Stimulated activated CD8-positive, alpha-beta memory T cell treated with anti-CD3 and anti-CD28 coated beads, Interleukin-7, amount 100 ng/mL, for 1 hour (primary cell): ENCODE measurements at places on chromosomes 6 and 20.

- DNase-seq = no peak
These were observed 378.4 kb downstream of the ARHGAP18 start for GRCh38 chr6:129331450-129332138.

- no peak for DNase-seq
These were observed 48.5 kb upstream of the ELOVL5 start for GRCh38 chr6:53397283-53397682.

DNA sequence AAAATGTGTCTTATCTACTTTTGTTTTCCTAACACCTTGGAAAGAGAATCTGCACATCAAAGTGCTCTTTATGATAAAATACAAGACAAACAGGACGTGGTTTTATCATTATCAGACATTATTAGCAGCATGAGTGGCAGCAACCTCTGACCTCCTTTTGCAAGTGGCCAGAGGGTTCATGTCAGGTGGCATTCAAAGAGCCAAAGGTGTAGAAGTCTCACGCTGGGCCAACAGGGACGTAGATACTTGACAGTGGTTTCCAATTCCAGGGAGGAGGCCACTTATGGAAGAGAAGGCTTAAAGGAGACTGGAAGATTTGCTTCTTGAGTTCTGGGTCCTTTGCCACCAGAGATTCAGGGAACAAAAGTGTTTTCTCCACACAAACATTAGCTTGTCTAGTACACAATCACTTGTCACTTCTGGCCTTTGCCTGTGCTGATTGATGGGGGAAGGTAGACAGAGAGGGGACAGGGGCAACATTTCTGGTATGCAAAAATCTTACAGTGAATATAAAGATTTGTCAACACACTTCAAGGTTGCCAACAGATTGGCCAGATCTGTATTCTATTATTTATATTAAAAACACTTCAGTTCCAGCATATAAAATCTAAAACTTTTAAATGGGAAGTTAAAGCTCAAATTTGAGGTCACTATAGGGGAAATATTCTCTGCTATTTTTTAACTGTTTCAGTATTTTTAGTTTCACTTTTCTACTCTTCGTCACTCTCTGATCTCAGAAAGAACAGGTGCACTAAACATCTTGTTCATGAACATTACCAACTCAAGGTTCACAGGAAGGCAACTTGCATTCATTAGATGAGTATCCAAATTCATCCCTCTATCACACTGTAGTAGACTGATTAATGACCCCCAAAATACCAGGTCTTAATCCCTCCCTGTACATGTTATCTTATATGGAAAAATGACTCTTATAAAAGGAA is 52.1 kb upstream of the FBXO30 start:
- DNase-seq = no peak

GRCh38 chr6:141562851-141563763 is 569.6 kb upstream of the GJE1 start:
- DNase-seq = peak; percentile 24

GRCh38 chr20:16953858-16954257 is 205.7 kb downstream of the OTOR start:
- DNase-seq = no peak

- no peak for DNase-seq
These were observed 118.5 kb upstream of the PHACTR3 start for GRCh38 chr20:59485576-59486454.

DNA sequence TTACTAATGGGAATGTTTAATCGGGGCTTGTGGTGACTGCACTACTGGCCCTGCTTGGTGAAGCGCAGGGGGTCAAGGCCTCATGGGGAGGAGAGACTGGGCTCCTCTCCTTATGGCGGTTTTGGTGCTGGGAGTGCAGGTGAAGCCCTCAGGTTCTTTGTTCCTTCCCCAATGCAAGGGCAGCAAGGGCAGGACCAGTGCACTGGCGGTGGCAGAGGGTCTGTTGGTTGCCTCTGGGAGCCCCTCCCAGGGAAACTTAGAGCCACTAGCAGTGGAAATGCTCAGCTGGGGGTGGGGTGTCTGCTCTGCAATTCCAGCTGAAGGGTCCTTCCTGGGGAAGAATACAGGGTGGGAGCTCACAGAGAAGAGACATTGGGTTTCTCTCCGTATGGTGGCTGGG is 66.5 kb downstream of the KLHL32 start:
- no peak for DNase-seq

- no peak for DNase-seq
These were observed 444.2 kb upstream of the JAG1 start for GRCh38 chr20:11117808-11118528.

- no peak for DNase-seq
These were observed 331.2 kb downstream of the QKI start for GRCh38 chr6:163745536-163746400.

GRCh38 chr20:51579137-51579536 is 36.6 kb upstream of the NFATC2 start:
- DNase-seq = no peak

GRCh38 chr6:35363293-35363750 is 21.0 kb downstream of the PPARD start:
- DNase-seq = no peak

GRCh38 chr6:32845384-32845884 is 1.6 kb upstream of the PSMB8 start:
- DNase-seq = peak; percentile 30

- no peak for DNase-seq
These were observed 77.0 kb downstream of the FOXA2 start for GRCh38 chr20:22507240-22507961.

- DNase-seq = no peak
These were observed 88.5 kb upstream of the SSTR4 start for GRCh38 chr20:22946596-22946995.

DNA sequence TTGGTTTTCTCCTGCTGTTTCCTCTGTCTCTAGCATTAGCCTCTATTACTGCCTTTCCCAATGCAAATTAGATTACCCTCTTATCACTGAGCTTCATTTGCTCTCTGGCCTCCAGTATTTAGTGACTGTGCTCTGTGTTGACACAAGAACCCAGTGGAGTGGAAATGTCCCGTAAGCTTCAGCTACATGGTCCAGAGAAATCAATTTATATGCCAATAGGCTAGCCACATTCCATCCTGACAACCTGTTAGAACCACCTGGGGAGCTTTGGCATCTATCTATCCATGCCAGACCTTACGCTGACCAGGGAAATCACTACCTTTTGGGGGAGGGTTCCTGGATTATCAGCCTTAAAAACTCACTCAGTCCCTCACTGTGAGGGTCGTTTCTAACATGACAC is 459.6 kb downstream of the UTRN start:
- DNase-seq = no peak

DNA sequence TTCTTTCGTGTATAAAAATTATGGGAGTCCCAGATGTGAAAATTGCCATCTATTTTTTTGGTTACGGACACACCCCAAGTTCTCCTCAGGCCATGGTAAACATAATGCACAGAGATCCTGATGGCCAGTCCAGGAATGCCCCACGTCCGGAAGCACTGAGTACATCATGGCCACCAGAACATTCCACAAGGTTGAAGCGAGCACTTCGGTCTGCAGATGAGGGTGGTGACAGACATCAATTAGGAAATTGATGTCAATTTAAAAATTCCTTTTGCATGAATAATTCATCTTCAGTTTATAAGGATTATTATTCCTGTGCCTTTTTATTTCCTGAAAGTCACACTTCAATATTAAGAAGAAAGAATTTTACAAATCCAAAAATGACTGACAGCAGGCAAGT is 13.2 kb upstream of the EXOC2 start:
- DNase-seq = no peak

GRCh38 chr6:115947966-115948541 is 112.6 kb downstream of the FRK start:
- DNase-seq = no peak

GRCh38 chr6:98775205-98775604 is 59.2 kb upstream of the POU3F2 start:
- no peak for DNase-seq

DNA sequence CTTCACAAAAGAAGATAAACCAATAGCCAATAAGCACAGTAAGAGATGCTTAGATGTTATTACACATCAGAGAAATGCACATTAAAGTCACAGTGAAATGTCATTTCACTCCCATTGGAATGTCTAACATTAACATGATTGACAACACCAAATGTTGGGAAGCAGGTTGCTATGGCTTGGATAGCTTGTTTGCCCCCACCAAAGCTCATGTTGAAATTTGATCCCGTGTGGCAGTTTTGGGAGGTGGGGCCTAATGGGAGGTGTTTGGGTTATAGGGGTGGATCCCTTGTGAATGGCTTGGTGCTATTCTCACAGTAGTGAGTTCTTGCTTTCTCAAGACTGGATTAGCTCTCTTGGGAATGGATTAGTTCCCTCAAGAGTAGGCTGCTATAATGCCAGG is 44.8 kb downstream of the MRAP2 start:
- DNase-seq = no peak

GRCh38 chr6:12459945-12460661 is 169.9 kb downstream of the EDN1 start:
- no peak for DNase-seq

- DNase-seq = no peak
These were observed 119.5 kb upstream of the CD93 start for GRCh38 chr20:23205611-23206041.

DNA sequence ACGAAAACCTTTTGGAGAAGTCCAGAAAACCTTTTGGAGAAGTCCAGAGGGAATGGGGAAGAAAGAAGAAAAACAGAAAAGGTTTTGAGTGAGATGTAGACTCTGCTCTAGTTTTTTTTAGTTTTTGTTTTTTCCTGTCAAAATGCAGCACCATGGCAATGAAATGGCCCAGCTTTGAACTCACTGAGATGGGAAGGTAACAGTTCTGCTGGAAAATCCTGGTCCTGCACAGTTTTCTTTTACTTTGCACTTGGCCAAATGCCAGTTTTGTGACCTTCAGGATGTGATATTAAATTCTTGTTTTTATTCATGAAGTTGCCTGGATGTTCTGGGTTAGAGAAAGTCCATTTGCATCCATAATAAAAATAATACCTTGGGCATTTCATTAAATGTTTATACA is 145.7 kb downstream of the CFAP61 start:
- no peak for DNase-seq

DNA sequence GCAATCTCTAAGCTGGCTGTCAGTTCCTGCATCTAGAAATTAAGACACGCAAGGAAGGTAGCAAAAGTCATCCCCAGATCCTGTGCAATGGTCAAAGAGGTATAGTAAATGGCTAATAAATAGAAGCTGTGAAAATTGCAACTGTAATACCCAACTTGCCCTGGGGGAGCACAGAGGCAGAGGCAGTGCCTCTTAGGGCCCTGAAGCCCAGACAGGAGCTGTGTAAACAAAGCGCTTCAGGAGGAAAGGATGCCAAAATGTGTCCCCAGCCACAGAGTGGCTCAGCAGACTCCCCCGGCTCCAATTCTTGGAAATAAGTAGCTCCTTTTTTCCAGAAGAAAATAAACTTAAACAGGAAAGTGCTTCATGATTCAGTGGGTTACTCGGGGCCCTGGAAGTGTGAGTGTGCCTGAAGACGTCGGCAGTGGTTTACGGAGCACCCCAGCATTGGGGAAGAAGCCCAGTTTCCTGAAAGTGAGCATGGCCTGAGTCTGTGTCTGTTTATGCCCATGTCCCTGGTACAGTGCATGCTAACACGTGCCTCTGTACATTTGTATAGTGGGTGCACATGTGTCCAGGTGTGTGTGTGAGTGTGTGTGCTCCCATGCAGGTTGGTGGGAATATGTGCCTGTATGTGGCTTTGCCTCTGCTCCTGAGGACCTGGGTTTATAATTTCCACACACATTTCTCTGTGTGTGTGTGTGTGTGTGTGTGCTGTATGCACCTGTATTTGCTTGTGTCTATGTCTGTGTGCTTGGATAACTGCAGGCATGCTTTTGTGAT is 246.7 kb downstream of the MAFB start:
- no peak for DNase-seq

DNA sequence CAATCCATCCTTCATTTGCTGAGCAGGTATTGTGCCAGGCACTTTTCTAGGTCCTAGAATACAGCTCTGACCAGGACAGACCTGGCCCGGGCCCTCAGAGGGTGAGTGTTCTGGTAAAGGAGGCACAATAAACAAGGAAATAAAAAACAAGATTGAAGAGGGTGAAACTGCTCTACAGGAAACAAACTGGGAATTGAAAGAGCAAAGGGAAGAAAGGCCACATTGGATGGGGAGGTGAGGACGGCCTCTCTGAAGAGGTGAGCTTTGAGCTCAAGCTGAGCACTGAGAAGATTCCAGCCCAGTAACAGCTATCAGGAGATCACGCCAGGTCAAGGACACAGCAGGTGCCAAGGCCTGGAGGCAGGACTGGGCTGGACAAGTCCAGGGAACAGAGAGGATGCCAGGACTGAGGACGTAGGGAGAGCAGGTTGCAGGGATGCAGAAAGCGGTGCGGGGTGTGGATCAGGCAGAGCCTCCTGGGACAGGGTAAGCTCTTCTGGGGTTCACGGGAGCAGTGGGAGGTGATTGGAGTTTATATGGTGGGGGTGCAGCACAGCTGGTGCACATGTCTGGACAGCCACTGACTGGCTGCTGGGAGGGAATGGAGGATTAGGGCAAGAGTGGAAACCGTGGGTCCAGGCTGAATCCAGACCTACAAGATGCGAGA is 433.3 kb downstream of the PREX1 start:
- DNase-seq = no peak

- DNase-seq = no peak
These were observed 706 bp upstream of the NANP start for GRCh38 chr20:25624500-25624939.

- DNase-seq = no peak
These were observed 503.7 kb upstream of the IRAK1BP1 start for GRCh38 chr6:78363688-78364087.

GRCh38 chr6:136079701-136080565 is 170.2 kb downstream of the MTFR2 start:
- DNase-seq = no peak

GRCh38 chr6:99080191-99080590 is 132.4 kb upstream of the FBXL4 start:
- DNase-seq = no peak

- DNase-seq = no peak
These were observed 48.7 kb downstream of the YTHDF1 start for GRCh38 chr20:63167026-63167917.

DNA sequence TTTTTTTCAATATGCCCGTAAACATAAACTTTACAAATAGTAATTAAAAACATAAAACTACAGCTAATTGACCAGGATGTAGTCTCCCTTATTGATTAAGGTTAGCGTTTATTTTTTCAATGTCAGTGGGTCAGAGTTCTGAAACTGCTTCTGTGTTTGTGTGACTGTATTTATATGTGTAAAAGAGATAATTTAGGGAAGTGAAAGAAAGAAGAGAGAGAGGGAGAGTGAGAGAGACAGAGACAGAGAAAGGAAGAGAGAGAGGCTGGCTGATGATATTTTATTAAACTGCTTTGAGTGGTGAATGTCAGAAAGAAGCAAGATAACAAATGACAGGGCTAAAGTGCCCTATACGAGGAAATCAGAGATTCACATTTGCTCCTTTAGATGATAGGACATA is 266.1 kb upstream of the PTCHD4 start:
- DNase-seq = no peak

- DNase-seq = no peak
These were observed 36.1 kb downstream of the PREX1 start for GRCh38 chr20:48791666-48792071.

DNA sequence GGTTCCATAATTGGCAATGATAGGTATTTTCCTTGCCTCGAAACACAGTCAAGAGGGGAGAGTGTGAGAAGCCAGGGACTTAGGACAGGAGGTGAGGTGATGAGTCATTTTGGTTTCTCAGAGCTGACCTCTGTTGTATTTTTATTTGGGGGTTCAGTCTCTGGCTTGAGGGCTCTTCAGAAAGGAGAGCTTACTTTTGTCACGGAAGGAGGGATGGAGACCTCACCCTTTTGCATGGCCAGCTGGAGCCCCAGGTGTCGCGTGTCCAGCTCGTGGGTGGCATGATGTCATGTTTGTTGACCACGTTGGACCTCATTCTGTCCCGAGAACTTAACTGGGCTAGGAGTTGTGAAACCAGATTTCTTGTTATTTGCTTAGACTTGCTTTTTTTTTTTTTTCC is 293.9 kb downstream of the QKI start:
- DNase-seq = no peak
